ENCODE measurements at places on chromosomes 3 and 15.

DNA sequence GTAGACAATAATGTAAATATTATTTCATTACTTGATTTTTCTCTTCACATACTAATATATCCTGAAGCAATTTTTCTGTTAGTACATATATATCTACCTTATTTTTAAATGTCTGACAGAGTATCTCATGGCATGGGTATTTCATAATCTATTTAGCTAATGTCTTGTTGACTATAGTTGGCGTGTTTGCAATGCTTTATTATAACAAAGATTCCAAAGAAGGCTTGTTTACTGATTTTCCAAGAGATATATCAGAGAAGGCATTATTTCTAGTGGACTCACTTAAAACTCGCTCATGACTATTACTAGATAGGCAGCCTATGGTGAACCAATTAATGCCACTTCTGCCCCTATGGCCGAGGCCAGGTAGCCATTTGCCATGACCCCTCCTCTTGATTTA is 152.4 kb upstream of the RORA start:
- DNase-seq: no peak

DNA sequence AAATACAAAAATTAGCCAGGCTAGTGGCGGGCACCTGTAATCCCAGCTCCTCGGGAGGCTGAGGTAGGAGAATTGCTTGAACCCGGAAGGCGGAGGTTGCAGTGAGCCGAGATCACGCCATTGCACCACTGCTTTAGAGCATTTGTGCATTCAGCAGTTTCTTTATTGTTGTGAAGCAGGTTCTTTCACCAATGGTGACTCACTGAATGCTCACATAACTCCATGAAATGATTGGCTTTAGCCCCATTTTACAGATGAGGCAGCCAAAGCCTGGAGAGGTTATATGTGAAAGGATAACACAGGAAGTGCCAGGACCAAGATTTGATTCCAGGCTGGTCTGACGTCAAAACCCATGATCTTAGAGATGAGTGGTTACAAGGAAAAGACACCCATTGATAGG is 195.2 kb downstream of the SLCO3A1 start:
- DNase-seq: no peak

DNA sequence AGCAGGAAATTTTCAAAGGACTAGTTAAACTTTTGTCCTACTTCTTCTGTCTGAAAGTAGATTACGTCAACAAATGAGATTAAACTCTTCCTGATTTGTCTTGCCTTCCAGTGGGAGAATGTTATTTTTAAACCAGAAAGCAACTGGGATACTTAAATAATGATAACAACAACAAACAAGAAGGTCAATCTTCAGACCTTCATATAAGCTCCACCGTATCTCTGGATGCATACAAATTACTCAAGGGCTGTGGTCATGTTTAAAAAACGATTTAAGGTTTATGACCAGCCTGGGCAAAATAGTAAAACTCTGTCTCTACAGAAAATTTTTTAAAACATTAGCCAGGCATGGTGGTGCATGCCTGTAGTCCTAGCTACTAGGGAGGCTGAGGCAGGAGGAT is 145.3 kb upstream of the NPHP3 start:
- DNase-seq: no peak

- no peak for DNase-seq
Measured at GRCh38 chr3:192082730-192083660, 622.0 kb downstream of the PYDC2 start.

All from CD4-positive, alpha-beta T cell treated with Interleukin-6 at 100 ng/mL for 8 hours (primary cell).